Kidney epithelial cell (primary cell): ENCODE measurements at places on chromosomes 5 and 9.

DNA sequence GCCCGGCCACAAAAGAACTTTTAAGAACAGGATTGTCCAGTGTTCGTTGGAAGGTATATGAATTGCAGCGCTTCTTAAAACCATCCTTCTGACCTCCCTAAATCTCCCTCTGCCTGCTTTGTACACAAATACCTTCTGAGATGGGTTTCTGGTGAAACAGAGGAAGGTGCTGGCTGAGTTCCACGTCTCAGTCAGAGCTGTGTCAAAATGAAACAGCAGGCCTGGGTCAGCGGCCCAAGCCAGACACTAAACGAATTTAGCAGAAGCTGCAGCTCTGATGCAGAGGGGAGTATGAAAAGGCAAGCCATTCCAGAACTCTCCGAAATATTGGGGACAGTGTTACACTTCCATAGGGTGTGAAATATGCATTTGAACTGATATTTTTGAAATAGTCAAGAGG, 37.8 kb upstream of the CRB2 start:
- DNase-seq = no peak

DNA sequence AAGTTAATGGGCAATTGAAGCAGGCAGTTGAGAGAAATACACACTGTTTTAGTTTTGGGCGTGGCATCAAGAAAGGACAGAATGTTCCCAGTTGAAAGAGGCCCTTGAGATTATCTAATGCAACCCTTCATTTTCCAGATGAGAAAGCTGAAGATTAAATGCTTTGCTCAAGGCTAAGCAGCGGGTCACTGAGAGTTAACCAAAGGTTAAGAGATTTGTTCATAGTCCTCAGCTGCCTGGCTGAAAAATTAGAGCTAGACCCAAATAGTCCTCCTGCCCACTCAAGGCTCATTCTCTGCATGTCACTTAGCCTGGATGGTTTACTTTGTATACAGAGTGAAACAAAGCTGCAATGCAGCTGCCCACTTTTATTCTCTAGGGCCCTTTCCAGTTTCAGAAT, 46.7 kb upstream of the MAMDC2 start:
- no peak for DNase-seq

DNA sequence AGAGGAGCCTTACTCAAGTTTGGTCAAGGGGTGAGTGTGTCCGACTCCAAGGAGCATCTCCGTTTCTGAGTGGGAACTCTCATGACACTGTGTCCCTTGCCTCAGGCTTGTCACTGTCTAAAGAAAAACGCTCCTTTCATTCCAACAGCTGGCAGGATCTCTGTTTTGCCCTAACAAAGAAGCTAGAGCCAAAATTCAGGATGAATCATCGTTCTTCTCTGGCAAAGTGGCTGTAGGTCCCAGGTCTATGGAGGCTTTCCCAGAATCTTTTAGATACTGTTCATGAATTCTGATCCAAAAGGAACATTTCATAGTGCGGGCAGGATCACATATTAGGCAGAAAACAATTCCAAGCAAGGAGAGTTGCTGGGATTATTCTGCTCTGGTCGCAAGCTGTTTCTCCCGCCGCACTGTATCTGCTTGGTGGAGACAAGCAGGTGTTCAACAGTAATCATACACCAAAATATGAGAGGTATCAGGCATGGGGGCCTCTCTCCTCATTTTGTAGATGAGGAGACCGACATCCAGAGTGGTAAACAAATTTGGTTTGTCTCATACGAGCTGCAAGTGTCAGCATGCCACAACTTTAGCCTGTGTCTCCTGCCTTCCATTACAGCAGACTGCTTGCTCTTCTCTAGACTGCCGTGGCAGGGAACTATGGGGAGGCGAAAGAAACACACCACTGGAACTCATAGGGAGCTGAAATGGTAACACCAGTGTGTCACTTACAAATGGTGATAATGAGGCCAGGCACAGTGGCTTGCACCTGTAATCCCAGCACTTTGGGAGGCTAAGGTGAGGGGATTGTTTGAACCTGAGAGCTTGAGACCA, 72.6 kb downstream of the ENTREP1 start:
- no peak for DNase-seq

DNA sequence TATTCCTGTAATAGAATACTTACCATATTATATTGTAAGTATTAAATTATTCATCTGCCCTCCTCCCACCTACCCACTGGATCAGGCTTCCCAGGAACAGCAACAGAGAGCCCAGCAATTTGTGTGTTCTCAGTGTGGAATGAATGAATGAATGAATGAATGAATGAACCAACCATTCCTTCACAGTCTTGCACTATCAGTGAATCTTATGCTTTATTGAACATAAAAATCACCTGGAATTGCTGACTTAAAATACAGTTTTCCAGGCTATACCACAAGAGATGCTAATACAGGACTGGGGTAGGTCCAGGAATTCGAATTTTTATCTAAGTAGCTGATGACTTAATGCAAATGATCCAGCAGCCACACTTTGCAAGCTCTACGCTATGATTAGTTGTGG, 51.6 kb downstream of the DOCK8 start:
- DNase-seq = no peak

DNA sequence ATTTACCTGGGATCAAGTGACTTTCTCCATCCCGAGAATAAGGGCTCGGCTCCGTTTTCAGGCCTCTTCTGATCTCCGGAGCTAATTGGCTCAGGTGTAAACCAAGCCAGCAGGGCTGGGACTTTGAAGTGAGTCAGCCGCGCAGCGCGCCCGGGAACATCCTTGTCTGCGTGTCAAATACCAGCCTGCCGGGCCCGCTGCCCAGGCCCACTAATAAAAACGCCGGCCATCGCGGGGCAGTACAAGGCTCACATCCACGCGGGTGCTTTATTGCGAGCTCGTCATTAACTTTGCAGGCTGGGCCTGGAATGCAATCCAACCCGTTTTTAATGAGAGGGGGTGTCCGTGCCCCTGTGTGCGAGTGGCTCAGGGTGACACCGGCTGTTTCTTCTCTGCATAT, 416.8 kb downstream of the IRX2 start:
- no peak for DNase-seq

DNA sequence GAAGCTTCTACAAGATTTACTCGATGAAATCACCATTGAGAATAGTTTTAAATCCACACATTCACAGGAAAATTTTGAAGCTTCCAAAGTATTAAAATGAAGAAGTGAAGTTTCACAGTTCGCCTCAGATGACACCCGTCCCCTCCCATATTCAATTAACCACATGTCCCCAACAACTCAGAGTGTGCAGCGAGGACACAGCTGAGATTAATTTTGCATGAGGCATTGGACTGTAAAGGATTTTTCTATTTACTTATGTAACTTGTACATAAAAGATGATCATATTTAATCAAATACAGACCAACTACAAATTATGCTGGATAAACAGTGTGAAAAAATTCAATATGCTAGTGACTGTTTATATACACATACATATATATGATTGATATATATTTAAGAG, 84.7 kb upstream of the OLFM1 start:
- DNase-seq = no peak

DNA sequence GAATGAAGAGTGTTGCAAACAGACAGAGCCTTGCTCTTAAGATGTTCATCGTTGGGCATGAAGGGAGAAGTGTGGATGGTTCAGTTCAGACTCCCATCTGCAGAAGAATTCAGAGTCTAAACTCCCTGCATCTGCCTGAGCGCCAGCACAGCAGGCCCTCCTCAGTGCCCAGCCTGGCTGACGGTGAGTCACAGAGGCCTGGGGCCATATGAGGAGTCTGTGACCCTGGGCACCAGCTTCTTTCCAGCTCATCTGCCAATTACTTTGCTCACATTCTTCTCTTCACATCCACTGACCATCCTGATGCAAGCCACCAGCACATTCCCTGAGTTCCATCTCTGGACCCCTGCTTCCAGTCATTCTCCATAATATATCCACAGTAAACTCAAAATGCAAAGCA, 401.1 kb upstream of the TRPC7 start:
- no peak for DNase-seq

DNA sequence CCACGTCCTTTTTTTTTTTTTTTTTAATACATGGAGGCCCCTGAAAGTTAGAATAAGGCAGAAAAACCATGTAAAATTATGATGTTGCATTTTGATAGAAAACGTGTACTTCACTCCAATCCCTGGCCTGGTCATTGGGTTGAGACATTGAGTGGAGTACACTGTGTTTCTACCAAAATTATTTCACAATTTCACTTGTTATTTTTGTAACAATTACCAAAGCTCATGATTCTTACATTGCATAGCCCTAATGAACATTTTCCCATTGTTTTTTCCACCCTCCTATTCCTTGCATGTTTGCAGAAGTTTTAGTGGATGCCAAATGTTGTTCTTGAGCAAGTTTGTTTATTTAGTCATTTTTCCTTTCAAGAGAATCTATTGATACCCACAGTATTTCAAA, 21.9 kb downstream of the MAMDC2 start:
- DNase-seq = no peak

DNA sequence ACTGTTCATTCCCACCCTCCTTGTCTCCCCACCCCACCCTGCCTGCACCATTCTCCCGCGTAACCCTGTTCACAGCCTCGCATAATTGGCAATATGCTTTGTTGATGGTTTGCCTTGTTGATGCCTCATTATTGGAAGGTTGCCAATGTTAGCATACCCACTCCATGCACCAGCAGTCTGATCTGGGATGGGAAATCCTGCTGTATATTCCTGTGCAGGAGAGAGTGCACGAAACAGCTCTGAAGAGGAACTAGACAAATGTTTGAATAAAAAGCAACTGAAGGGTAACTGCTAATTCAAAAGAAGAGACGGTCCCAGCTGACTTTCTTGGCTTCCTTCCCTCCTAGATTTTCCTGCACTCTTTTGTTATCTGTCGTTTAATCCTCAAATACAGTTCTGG, 271.7 kb upstream of the TLE4 start:
- DNase-seq = no peak

GRCh38 chr9:84670138-84671041, 861 bp downstream of the NTRK2 start:
- no peak for DNase-seq

GRCh38 chr9:3862561-3862960, 336.8 kb upstream of the RFX3 start:
- no peak for DNase-seq

DNA sequence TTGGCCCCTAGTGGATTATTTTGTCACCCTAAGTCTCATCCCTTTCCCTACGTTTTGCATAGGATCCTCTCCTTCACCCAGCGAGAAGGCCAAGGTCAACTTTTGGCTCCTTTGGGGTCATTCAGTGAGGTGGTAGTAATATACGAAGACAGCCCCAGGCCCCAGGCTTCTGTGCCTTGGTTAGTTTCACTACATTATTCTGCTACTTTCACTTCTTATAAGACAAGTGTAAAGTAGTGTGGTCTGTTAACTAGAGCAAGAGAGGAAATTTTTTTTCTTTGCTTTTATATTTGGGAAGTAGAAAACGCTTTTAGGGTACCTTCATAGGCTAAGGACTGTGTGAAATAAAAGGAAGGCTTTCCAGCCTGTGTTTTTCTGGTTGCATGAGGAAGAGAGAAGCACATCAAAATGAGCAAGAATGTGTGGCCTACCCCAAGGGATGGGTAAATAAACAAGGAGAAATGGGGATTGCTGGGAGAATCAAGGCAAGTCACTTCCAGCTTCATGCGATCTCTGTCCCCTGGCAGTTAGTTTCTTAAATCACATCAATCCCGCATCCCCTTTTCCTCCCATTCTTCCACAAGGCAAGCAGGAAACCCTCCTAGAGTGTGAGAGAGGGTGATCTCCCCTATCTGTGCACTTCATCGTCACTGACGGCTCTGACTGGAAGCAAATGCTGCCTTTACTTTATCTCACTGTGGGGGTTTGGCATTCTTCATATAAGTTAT, 677.0 kb upstream of the WWC1 start:
- DNase-seq = no peak

GRCh38 chr5:30401479-30402058, 791.9 kb upstream of the CDH6 start:
- DNase-seq = no peak

GRCh38 chr5:154740957-154741356, 14.2 kb upstream of the LARP1 start:
- no peak for DNase-seq

DNA sequence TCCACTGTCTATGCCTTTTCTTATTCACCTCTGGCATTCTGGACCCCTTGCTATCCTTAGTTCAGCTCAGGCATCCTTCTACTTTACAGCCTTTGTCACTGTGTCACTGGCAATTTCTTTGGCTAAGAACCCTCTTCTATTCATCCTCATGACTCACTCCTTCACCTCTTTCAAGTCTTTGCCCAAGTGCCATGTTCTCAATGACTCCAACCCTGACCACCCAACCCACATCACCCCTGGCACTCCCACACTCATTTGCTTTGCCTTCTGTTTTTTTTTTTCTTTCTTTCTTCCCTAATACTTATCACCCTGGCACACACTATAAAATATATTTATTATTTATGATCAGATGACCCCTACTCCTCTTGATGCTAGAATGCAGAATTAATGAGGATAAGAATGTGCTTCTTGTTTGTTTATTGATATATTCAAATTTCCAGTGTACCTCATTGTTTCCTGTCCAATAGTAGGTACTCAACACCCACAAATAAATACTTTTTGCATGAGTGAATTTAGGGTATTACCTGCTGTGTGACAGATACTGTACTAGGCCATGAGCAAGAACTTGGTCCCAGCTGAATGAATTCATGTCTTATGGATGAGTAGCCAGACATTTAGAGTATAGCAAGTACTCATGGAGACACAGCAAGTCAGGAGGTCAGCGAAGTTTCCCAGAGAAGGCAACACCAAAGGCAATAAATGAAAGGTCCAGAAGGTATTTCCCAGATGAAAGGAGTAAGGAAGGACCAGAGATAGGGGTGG, 236.1 kb downstream of the PAPPA start:
- DNase-seq = no peak

GRCh38 chr9:98992885-98993569, 49.3 kb downstream of the COL15A1 start:
- no peak for DNase-seq

GRCh38 chr5:120614531-120615180, 150.6 kb downstream of the PRR16 start:
- DNase-seq = peak; percentile 42

GRCh38 chr5:61679562-61679961, 347.5 kb downstream of the ZSWIM6 start:
- DNase-seq = no peak

DNA sequence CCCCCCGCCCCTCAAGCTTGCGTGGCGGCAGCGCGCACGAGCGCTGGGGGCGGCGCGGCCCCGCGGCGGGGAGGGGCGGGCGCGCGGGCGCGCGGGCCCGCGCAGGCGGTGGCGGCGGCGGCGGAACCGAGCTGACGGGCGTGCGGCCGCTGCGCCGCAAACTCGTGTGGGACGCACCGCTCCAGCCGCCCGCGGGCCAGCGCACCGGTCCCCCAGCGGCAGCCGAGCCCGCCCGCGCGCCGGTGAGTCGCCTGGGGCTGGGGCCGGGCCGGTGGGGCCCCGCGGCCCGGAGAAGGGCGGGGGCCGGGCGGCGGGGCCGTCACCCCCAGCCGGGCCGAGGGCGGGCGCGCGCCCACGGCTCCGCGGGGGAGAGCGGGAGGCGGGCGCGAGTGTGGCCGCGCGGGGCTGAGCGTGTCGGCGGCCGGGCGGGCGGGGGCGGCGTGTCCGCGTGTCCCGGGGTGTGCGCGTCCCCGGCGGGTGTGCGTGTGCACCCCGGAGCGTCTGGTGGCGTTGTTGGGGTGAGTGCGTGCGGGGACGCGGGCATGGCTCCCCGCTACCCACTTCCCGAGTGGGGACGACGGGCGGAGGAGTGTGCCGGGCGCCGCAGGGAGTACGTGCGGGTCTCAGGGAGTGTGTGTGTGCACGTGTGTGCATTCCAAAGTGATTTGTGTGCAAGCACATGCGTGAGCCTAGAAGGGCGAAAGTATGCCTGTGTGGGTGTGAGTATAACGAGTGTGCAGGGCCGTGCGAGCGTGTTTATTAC, at the start of gene NEK6:
Gene NEK6, plus strand, starts transcription at position 106 of the 763 bp plus-strand sequence. CDS start 44,016 bp downstream, outside the sequence.
- DNase-seq = no peak
